ENCODE measurements at places on chromosomes 6 and 20.

GRCh38 chr20:13870170-13870748 is 85.4 kb downstream of the NDUFAF5 start:
- no peak for DNase-seq

DNA sequence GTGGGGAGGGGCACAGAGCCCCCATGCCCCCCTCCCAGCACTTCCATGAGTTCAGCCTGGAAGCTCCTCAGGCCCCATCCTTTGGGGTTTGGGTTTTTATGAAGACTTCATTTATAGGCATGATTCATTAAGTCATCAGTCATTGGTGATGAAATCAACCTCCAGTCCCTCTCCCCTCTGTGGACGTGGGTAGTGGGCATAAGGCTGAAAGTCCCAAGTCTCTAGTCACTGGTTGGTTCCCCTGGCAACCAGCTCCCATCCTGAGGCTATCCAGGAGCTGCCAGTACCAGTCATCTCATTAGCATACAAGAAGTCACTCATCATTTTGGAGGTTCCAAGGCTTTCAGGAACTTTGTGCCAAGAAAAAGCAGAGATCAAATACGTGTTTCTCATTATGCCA is 9.2 kb downstream of the TGM3 start:
- no peak for DNase-seq

- peak; percentile 65 for DNase-seq
Observed at GRCh38 chr6:113879186-113880096, 22.3 kb downstream of the MARCKS start.

GRCh38 chr6:45487645-45488044 is 109.9 kb upstream of the SUPT3H start:
- no peak for DNase-seq

DNA sequence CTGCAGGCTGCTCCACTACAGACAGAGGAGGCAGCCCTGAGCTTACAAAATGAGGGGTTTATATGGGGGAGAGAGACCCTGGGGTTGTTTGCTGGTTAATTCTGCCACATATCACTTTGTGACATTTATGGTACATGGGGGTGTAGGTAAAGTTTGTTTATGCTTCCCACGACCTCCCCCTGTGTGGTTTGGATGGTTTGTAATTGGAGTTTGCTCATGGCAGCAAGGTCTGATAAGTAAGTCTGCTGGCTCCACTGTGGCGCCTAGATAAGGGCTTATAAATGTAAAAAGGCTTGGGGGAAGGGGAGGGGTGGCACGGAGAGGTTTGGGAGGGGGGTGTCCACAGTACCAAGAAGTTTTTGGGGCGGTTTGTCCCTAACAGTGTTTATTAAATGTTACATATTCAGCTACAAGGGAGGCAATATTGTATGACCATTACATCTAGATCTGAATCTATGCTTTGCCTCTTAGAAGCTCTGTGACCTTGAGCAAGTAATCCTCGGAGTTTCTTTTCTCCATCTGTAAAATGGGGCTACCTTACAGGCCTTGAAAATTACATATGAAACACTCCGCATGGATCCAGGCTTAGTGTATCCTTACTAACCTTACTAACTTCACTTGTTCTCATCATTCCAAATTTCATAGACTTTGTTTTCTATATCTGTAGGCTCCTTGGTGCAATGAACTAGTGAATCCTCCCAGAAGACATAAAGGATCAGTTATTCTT is 204.8 kb upstream of the NOX3 start:
- DNase-seq = no peak

DNA sequence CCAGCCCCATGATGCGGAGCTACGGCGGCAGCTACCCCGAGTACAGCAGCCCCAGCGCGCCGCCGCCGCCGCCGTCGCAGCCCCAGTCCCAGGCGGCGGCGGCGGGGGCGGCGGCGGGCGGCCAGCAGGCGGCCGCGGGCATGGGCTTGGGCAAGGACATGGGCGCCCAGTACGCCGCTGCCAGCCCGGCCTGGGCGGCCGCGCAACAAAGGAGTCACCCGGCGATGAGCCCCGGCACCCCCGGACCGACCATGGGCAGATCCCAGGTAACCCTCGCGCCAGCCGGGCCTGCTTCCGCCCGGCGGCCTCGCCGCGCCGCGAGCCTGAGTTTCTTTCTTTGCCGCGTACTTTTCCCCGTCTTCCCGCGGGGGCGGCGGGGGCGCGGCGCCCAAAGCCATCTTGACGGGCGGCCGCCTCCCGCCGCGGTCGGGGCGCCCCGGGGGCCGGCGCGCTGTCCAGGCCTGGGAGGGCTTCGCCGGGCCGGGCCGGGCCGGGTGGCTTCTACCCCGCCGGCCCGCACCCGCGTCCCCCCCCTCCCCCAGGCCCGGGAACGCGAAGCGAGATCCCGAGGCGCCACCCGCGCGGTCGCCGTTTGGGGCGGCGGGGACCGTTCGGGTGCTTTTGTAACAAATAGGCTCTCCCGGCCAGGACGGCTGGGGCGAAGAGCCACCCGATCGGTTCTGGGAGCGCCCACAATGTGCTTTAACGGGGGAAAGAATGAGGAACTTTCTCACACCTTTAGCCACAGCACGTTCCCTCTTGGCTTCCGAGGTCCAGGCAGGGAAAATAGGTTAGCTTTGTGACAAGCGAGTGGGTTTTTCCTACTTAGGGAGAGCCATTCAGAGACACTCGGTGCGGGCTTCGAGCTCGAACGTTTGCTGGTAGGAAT is 2.3 kb downstream of the ARID1B start:
- DNase-seq = peak; percentile 44

DNA sequence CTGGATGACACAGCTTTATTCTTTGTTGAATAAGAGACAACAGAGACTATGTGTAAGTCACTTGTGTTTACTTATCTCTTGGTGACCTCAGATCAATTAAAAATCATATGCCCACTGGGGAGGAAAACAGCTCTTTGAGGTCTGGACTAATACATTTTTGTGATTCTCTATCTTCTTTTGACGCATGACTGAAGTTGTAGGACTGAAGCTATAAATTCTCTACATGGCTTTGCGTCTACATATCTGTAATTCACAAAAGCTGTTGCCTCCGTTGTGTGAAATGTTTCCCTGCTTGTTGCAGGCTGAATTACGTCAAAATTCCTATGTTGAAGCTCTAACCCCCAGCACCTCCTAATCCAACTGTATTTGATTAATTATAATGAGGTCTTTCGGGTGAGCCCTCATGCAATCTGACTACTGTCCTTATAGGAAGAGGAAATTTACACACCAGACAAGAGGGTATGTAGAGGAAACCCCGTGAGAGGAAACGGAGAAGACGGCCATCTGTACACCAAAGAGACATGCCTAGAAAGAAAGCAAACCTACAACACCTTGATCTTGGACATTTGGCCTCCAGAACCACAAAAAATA is 481.6 kb downstream of the PRKN start:
- no peak for DNase-seq

GRCh38 chr6:15443119-15443830 is 197.4 kb downstream of the JARID2 start:
- no peak for DNase-seq

DNA sequence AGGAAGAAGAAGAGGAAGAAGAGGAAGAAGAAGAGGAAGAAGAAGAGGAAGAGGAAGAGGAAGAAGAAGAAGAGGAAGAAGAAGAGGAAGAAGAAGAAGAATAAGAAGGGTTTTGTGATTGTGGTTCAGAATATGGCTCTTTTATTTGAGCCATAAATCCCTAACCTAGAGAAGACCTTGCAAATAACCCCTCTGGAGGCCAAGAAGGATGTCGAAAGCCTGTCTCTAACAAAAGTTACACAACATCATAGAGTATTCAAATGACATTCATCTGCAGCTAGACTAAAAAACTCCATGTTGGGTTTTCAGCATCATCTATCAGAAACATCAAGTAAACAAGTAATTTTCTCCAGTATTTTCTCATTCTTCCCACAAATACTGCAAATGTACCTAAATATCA is 100.9 kb downstream of the RNASET2 start:
- DNase-seq = no peak

DNA sequence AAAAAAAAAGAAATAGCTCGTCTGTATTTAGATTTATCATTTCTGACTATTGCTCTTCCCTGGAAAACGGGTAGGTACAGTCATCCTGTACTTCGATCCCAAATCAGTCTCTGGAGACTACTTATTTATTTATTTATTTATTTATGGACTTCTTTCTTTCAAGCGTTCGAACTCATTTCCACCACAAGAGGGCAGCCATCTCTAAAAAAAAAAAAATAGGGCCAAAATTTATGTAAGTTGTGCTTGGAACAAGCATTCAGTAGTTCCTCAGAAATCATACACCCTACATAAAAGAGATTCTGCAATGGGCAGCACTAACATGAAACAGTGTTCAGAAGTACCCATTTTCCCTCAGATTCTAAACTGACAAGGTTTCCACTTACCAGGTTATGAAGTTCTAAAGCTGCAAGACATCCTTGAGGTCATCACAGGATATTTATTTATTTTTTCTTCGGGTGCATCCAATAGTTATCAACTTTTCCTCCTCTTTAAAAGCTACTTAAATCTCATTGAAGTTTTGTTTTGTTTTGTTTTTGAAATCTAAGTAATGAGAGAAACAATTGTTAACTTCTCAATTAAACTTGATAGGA is 1.9 kb upstream of the BMP2 start:
- peak; percentile 28 for DNase-seq

DNA sequence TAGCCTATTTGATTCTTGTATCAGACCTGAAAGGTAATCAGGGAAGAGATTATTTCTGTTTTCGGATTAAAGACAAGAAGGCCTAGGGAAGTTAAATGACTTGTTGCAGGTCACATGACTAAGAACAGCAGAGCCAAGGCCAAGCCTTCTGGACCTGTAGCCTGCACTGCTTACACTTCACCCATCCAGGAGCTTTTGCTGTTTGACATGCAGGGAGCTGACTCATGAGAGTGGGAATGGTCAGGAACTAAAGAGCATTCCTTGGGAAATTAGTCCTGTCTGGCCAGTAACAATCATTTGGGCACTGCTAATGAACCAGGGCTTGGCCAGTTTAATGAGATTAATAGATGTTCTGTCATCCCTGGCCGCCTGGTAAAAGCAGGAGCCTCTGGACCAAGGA is 46.8 kb downstream of the EIF2S2 start:
- no peak for DNase-seq

- peak; percentile 94 for DNase-seq
Observed at GRCh38 chr6:11810039-11810541, 31.5 kb upstream of the ADTRP start.

DNA sequence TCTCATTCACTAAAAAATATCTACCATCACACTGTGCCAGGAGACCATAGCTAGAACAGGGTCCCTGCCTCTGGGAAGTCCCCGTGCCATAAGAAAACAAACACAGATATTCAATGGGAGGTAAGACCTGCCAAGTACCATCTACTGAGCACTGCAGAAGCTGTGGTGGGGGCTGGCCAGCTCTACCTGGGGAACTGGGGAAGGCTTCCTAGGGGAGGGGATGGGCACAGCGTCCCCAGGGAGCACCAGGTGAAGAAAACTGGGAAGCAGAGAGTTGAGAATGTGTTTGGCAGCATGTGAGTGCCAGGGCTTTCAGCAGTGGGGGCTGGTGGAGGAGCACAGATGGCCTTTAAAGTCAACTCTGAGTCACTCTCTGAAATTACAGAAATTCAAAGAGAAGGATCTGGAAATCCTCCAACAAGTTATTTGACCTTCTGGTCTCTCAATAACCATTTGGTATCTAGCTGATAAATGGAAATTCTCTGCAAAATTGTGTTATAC is 85.2 kb downstream of the SHLD1 start:
- DNase-seq = peak; percentile 26

DNA sequence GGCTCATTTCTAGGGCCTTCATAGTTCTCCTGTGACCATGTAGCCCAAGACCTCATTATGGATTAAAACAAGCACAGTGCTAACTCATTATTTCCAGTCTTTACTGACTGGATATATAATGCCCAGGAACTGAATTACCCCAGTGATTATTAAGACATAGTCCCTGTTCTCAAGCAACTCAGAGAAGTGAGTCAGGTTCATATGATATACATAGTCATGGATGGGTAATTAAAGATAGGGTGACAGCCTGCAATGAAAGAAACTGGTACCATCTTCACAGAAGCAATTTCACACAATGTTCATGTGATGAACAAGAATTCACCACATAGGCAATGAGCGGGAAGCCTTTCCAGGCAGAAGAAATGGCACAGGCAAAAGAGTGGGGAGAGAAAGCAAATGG is 3.5 kb downstream of the TRIM27 start:
- DNase-seq = no peak

DNA sequence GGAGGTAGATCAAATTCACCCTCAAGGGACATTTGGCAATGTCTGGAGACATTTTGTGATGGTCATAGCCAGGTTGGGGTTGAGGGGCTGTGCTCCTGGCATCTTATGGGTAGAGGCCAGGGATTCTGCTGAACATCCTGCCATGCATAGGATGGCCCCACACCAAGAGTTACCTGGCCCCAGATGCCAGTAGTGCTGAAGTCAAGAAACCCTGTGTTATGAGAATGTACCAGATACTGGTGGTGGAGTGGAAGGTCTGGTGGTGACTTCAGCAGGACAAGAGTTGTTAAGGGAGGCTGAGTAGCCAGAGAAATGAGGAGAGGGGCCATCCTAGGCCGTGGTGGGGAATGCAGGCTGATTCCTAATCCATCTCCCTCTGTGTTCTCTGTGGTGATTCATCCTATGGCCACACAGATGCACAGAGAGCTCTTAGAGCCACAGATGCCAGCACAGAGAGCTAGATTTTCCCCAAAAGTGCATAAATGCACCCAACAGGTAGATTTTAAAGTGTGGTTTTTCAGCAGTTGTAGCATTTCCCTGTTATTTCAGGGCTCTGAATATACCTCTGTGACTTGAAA is 43.6 kb downstream of the CDYL start:
- DNase-seq = no peak

DNA sequence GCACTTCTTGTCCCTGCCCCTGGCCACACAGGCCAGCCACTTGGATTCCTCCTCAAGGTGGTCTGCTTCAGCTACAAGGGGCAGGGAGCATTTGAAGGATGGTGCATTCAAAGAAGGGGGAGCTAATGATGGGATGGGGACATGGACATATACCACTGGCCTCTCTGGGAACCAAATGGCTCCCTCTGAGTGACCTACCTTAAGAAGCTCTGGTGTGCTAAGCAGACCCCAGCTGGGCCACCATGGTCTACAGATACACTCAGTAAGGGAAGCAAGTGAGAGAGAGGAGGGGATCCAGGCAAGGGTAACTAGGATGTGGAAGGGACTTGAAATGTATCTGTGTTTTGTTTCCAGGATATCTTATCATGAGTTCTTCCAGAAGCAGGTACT is 62.4 kb downstream of the TTI1 start:
- no peak for DNase-seq

- DNase-seq = peak; percentile 58
Observed at GRCh38 chr6:42960243-42961019, at the start of gene GNMT. TSS of gene GNMT (plus strand) at chr6:42960754. CDS start at chr6:42960768, 14 bp downstream.

GRCh38 chr20:44911264-44911921 is 1.5 kb downstream of the PABPC1L start:
- DNase-seq = peak; percentile 86

Measured in testis (tissue), 5 donors.